LNCaP clone FGC (cell line): ENCODE measurements at places on chromosomes 3 and 15.

DNA sequence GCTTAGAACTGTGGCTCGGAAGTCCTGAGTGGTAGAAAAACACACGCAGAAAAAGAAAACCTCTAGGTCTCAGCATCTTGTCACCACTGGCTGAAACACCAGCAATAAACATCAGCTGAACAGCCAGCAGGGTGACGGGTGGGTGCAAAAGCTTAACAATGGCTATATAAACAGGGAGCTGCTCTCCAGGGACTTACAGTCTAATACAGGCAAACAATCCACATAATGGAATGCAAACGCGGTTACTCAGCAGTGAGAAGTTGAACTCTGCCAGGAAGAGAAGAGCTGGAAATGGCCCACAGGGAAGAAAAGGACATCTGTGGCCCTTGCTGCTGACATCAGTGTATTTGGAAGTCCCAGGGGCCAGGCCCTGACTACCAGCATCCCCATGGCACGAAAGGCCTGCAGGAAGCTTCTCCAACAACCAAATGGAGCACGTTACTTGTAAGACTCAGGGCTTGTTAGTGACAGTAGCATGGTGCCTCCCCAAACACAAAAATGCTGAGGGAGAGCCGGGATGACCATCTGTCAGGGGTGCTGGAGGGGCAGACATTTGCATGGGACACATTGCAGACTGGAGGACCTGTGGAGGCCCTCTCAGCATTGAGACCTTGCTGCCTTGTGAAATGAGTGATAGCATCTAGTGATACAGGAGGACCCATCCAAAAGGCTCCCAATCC is 3.0 kb downstream of the HEG1 start:
- DNase-seq = no peak

- no peak for DNase-seq
Measured at GRCh38 chr15:58520464-58520863, 88.7 kb downstream of the LIPC start.

DNA sequence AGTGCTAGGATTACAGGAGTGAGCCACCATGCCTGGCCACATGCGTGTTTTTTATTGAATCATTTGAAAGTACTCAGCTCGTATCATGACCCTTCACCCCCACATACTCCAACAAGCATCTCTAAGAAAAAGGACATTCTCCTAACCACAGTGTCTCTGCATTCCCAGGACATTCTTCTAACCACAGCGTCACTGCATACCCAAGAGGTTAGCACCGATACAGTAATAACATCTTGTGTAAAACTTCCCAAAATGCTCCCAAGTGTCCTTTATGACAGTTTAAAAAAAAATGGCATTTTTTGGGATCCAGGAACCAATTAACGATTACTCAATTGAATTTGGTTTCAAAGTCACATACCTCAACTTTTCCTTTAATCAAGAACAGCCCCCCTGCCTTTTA is 39.6 kb downstream of the FLNB start:
- DNase-seq = no peak

DNA sequence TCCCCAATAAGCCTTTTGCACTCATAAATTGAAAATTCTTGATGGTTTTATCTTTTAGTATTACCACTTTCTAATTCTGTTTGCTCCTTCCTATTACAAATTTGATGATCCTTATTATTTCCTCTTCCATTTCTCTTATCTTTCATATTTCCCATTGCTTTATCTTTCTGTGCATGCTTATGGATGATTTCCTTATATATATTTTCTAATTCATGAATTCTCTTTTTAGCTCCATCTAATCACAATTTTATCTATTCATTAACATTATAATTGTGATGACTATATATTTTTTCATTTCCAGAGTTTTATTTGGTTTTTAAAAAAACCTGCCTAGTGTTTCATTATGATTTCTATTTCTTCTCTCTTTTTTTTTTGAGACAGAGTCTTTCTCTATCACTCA is 17.9 kb downstream of the FOXL2NB start:
- no peak for DNase-seq

GRCh38 chr3:152040319-152040718 is 166.9 kb downstream of the SUCNR1 start:
- DNase-seq = no peak

- no peak for DNase-seq
Measured at GRCh38 chr15:48472756-48473155, 141.5 kb downstream of the DUT start.

DNA sequence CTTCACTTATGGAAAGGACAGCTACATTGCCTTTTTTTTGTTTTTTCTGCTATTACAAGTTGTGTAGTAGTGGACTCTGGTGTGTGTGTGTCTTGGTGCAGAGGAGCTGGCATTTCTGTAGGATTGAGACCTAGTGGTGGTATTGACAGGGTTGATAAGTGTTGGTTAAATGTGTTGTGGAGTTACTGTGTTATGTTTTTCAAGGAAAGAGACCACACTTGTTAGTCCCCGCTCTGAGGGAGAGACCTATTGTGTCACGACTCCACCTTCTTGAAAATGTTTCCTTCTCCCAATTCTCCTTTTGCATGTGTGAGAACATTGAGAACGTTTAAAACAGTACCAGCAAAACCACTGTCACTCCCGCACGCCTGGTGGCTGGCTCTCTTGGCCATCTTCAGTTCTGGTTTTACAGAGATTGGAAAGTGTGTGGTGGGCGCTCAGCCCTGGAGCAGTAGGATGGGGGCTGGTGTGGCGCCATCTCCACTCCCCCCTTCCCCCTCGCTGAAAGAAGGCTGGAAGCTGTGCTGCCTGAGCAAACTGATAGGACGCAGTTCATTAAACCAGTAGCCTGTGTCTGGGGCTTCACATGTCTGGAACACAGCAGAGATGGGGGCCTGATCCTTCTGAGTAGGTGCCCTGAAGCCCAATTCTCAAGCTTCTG is 5.5 kb downstream of the KLF13 start:
- no peak for DNase-seq

DNA sequence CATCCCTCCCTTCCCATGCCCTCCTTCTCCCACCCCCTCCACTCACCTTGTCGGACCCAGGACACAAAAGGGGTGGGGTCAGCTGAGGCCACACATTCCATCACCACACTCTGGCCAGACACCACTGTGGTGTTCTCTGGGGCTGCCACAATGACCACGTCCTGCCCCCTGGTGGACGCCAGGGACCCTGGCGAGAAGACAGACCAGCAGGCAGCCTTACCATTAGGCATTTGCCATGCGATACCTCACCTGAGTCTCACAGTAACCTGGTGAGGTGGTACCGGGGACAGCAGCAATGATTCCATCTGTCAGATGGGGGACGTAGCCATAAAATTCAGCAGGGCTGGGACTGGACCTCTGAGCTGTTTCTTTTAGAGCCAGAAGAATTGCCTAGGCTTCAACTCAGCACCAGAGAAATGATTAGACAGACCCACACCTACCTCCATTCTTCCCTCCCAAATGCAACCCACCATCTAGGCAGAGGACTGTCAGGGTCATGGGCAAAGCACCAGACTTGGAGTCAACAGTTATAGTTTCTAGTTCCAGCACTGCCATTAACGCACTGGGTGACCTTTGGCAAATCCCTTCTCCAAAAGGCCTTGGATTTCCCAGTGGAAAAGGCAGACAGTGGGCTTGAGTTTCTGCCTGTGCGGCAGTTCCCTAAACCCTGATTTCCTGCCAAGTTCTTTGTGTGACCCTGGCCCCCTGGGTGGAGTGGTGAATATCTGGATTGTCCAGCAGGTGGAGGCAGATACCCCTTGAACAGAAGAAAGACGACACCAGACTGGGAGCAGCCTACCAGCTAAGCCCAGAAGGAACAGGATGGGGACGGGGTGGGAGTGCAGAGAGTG is 21.8 kb downstream of the IGDCC4 start:
- DNase-seq = peak; percentile 23

DNA sequence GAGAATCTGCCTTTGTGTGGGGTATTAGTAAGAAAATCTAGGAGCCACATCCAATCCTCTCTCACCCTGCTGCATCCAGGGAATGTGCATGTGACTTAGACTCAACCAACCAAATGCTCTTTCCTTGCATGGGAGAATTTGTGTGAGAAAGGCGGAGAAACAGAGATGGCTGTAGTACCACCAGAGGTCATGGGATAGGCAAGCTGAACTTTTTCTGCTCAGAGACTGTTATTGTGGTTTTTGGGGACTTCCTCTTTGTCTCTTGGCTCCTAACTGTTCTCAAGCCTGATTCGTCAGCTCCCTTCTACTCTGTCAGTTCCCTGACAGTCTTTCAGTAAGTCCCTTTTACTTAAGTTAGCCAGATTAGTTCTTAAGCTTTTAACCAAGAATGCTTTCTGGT is 2.6 kb upstream of the ZSCAN2 start:
- DNase-seq = no peak

- DNase-seq = no peak
Measured at GRCh38 chr3:72618739-72619138, 229.5 kb downstream of the SHQ1 start.

GRCh38 chr3:24678421-24678865 is 183.8 kb upstream of the THRB start:
- DNase-seq = no peak

DNA sequence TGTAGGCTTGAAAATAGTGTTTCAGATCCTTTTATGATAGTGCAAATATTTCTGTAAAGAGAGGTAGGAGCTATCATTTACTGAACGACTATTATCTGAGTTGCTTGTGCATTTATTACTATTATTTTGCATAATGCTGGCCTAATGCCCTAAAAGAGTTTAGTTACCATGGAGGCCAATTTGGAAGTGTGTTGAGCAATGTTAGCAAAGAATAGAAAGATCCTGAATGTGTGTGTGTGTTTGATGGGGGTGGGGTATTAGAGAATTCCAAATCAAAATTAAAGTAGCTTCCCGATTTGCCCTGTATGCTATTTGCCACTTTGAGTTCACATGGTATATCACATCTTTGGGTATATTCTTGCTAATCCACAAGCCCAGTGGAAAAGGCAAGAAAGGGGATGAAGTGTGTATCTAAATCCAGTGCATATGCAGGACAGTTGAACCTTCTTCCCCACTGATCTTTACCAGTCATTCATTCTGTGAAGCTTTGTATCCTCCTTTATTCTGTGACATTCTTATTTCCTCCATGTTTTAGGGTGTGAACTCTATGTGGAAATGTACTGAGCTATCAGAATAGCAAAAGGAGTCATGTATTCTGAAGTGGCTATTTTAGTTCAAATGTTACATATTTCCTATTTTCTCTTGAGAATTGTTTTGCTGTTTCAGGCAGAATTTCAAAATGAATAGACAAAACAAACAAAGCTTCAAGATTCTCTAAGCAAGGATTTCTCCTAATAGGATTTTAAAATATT is 45.7 kb upstream of the PLSCR5 start:
- no peak for DNase-seq

- DNase-seq = no peak
Measured at GRCh38 chr3:181618260-181618659, 93.5 kb upstream of the SOX2 start.

DNA sequence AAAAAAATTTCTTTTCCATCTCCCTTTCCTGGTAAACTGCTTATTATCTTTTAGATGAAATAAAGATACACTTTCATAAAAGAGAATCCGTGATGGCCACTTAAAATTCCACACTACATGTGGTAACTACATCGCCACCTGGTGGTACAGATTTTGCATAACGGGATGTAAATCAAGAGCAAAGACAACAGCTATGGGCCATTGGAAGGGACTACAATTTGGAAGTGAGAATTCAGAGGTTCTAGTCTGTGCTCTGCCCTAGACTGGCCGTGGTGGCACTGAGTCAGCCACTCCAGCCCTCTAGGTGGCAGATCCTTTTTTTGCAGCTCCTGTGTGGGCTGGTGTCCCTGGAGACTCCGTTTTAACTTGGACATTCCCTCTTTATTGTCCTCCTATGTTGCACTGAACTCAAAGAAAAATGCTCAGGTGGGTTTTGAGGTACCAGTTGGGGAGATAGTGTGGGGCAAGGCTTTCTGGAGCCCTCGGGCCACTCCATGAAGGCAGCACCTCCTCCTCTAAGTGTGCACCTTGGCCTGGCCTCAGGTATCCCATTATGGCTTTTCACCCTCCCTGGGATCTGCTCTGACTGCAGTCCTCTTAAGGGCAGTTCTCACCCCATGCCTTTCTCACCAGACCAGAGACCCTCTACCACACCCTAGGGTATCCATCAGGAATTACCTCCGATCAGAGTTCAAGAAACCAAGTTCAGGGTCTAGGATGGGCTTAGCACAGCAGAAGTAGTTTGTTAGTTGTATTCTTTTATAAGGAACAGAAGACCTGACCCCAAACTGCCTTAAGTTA is 54.9 kb downstream of the SPSB4 start:
- DNase-seq = peak; percentile 72

- no peak for DNase-seq
Measured at GRCh38 chr15:41971895-41972252, 483 bp downstream of the EHD4 start.

- DNase-seq = no peak
Measured at GRCh38 chr3:94406595-94406994, 343.7 kb downstream of the NSUN3 start.

- no peak for DNase-seq
Measured at GRCh38 chr3:187020376-187020775, 90.0 kb downstream of the ST6GAL1 start.
